ENCODE measurements at places on chromosomes 3 and 15.

GRCh38 chr15:77409259-77410156, 10.4 kb downstream of the PEAK1 start:
- no peak for DNase-seq

DNA sequence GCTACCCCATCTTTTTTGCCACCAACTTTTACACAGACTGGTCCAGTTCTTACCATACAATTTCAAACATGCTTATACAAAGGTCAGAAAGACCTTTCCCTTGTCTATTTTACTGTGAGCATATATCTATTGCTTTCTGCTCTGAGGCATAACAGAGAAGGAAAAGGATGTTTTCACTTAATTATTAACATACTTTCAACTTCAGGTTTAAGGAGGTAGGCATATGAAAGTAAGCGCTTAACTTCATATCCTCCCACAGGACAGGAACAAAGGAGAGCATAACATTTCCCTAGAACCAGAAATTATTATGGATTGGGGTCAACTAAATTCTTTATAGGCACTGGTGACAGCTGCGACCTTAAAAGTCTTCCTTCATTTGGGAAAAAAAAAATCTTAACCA, 1.1 kb downstream of the MYEF2 start:
- no peak for DNase-seq

- DNase-seq: no peak
Measured at GRCh38 chr3:156161172-156161571, 40.8 kb downstream of the KCNAB1 start.

- peak; percentile 95 for DNase-seq
Measured at GRCh38 chr3:184249412-184250166, at the start of gene EEF1AKMT4. TSS of gene EEF1AKMT4 (plus strand) at chr3:184249672. CDS start at chr3:184249695, 23 bp downstream.

DNA sequence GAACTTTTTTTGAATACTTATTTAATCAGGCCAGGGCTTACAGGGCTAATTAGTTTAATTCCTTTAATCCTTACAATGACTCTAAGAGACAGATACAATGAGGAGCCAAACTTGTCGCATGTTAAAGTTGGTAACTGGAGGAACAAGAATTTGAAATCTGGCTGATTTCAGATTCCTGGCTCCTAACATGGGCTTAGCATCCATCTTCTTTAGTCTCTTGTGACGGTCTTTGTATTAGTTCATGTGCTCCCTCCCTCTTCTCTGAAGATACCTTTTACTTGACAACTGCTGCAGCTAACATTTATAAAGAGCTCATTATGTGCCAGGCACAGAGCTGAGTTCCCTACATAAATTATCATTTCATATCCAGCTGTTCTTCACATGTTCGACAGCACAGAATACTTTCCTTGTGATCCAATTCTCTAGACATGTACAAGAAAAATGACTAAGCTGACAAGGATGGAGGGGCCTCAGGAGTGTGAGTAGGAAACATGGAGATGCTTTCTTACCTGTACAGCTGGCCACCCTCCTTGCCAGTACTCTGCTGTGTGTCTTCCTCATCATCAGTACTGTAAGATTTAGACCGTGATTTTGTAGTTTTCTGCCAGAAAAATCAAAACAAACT, 206.8 kb upstream of the STRIT1 start:
- DNase-seq: no peak

GRCh38 chr3:30855400-30856292, 38.8 kb downstream of the GADL1 start:
- no peak for DNase-seq

DNA sequence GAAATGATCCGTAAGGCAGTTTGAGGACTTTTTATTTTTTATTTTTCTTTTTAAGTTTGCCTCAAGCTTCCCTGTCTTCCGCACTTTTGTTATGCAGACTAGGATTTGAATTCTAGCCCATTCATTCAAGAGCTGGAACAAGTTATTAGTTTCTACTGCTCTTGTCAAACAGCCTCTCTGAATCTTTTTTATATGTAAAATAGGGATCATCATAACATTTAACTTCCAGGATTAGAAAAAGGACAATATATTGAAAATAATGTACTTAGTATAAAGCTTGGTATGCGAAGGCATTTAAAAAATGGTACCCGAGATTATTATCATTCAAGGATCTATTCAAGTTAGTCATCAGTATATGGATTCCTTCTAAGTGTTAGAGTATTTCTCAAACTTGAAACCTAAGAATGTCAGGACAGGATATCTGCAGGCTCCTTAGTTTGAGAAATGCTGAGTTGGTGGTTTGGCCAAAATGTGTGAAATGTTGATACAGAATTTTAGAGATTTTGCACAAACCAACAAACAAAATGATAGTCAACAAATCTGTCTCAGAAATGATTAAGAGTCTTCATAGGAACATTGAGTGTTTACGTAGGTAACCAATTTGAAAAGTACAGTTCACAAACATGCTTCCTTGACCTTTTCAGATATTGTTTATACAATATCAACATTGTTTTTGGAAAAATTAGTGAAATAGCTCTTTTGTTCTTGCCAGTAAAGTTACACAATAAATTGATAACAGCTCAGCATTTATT, 40.5 kb upstream of the IGSF10 start:
- DNase-seq: no peak

- DNase-seq: peak; percentile 24
Measured at GRCh38 chr3:129618186-129618820, 11.8 kb upstream of the PLXND1 start.

- DNase-seq: no peak
Measured at GRCh38 chr3:184636741-184637316, 75.0 kb downstream of the MAGEF1 start.

GRCh38 chr15:67548862-67549651, 6.6 kb downstream of the MAP2K5 start:
- DNase-seq: no peak

- no peak for DNase-seq
Measured at GRCh38 chr15:70672081-70672480, 91.3 kb downstream of the UACA start.

- DNase-seq: no peak
Measured at GRCh38 chr3:194967151-194968117, 281.8 kb downstream of the FAM43A start.

DNA sequence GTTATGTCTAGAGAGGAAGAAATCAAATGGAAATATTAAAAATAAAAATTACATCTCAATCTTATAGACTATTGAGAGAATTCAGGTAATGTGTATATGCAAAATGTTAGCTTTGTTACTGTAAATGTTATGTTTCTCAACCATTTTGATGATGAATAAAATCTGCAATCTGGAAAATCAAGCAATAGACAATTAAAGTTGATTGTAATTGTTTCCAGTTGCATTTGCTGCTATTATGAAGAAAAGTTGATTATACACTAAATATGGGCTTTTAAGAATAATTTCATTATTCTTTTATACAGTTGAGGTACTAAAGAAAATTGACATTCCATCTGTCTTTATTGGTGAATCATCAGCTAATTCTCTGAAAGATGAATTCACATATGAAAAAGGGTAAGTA, 68.9 kb downstream of the PFN2 start:
- DNase-seq: no peak

DNA sequence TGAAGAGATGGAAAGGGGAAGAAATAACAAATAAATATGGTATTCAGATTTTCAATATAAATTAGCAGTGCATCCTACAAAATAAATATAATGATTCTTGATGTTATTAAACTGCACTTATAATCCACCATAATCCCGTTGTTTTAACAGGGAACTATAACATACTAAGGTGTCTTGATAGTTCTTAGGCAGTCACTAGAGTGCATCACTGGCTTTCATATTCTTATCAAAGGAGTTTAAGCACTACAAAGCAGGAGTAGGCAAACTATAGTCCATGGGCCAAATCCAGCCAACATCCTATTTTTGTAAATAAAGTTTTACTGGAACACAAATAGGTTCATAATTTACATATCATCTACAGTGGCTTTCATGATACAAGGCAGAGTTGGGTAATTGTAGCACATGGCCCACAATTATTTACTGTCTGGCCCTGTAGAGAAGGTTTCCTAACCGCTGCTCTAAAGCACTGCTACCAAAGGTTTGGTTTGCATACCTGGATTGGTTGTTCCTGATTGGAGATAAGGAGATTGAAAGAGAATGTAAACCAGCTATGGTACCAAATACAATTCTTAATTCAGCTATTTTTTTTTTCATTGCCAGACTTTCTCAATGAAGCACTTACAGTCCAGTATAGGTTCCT, 104.3 kb downstream of the ZNF280D start:
- DNase-seq: no peak

- DNase-seq: no peak
Measured at GRCh38 chr3:14137445-14137844, 12.6 kb downstream of the TMEM43 start.

DNA sequence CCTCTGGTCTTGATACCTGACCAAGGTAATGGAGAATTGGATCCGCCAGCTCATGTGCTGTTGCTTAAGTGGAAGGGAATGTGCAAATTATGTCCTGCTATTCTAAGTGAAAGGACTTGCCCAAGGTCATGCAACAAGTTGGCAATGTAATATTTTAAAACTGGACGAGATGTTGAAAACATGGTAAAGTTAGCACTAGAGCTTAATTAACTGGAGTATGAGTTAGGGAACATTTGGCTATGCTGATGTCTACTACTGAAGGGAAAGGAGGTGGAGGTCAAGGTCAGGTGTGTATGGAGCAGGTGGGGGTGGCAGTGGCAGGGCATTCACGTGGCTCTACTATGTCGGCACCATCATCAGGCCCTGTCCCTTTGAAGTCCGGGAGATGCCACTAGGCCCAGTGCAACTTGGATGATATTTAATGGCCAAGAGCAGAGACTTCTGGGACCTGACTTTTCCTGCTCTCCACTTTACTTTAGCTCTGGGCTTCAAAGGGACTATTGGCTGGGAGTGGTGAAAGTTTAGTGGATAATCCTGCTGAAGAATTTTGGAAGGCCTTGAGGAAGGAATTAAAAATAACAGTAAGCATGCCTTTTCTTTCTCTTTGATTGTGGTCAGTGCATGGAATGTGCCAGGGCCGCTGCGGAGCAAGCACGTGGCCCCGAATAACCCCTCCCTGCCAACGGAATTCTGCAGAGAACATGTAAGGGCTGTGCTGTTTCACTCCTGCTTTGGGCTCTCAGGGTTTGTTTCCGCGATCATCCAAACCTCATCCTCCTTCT, 14.9 kb downstream of the SMAD3 start:
- DNase-seq: no peak

DNA sequence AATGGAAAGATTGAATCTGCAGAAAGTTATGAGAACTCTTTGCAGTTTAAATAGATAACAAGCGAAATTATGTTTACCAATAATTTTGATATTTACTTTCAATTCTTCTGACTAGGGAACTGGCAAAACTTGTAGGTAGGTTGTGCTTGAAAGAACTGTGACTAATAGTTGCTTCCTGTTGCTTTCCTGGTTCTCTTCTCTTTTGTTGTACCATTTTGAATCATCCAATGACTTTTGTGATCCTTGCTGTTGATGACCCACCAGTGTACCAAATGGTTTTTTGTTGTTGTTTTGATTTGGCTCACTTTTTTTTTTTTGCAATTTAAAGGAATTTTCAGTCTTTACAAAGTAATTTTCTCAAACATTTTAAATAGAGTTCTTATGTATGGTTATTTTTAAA, 64.9 kb upstream of the DCBLD2 start:
- no peak for DNase-seq

DNA sequence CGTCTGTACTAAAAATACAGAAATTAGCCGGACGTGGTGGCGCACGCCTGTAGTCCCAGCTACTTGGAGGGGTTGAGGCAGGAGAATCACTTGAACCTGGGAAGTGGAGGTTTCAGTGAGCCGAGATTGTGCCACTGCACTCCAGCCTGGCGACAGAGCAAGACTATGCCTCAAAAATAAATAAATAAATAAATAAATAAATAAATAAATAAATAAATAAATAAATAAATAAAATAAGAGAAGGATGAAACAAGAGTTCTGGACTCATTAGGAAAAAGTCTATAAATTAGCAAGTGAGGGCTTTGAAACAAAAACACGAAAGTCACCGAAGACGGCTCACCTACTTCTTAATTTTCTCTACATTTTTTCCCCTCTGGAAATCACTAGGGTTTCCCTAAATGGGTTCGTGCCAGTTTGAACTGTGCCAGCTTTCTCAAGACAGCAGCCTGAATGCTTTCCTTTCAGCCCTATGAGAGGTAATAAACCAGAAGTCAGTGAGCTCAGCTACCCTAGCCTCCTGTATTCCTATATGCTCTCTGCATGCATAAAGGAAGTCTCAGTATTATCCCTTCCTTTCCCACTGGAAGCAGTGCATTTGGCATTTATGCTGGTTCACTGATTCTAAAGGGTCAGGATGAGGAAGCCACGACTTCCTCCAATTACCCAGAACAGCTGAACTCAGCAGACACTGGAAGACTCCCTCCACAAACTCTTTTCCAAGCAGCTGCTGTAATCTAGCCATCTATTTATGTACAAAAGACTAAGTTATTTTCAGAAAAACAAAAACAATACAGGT, 266.9 kb downstream of the ZBBX start:
- DNase-seq: no peak

GRCh38 chr3:155453512-155453911, 160.0 kb upstream of the STRIT1 start:
- DNase-seq: no peak

DNA sequence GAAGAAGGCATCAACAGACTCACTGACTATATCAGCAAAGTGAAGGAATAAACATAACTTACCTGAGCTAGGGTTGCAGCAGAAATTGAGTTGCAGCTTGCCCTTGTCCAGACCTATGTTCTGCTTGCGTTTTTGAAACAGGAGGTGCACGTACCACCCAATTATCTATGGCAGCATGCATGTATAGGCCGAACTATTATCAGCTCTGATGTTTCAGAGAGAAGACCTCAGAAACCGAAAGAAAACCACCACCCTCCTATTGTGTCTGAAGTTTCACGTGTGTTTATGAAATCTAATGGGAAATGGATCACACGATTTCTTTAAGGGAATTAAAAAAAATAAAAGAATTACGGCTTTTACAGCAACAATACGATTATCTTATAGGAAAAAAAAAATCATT, 17.8 kb downstream of the LMOD3 start:
- no peak for DNase-seq

DNA sequence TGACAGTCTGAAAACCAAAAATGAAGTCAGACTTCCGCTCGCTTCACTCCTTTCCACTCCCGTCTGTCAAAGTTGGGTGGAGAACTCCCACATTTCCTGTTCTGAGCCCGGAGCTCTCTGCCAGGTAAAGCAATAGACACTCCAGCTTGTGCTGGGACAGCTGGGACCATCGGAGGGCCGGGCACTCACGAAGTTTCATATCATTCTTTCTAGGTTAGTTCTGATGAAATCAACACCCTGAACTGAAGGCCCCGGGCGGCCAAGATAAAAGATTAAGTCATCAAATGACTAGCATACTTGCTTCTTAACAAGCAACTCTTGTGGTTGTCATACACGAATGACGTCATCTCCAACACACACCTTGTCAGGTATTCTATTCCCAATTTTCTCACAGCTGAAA, 42.1 kb downstream of the MAGI1 start:
- DNase-seq: no peak

DNA sequence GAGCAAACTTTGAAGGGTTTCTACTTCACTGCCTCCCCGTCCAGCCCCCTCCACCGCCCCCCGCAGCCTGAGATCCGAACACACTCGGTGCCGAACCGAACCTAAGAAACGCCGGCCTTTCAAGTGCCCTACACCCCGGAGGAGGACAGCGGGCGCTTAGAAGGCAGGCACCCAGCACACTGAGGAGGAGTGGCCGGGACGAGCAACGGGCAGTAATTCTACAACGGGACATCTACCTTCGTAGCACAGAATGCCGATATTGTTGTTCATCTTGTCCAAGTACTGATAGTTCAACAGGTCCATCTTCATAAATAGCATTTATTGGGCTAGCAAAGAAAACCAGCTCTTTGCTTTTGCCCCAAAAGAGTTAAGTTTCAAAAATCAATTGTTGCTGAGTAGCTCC, 513 bp downstream of the VGLL4 start:
- DNase-seq: no peak

GRCh38 chr3:5277612-5278236, 90.2 kb downstream of the EDEM1 start:
- no peak for DNase-seq
